ENCODE measurements at places on chromosomes 11 and 22.

- no peak for DNase-seq
These were observed 90.2 kb upstream of the CARD18 start for GRCh38 chr11:105229761-105230160.

DNA sequence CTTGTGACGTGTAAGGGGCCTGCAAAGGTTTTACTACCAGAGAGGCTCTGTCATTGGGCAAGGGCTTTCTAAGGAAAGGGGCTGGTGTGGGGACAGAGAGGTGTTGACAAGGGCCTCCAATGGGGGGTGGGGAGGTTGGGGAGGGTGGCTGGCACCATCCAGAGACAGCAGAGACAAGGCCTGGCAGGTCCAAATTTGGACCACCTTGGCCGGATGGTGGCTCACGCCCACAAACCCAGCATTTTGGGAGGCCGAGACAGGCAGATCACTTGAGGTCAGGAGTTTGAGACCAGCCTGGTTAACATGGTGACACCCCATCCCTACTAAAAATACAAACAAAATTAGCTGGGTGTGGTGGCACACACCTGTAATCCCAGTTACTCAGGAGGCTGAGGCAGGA lies 2.2 kb upstream of the CHRM4 start:
- DNase-seq = no peak

DNA sequence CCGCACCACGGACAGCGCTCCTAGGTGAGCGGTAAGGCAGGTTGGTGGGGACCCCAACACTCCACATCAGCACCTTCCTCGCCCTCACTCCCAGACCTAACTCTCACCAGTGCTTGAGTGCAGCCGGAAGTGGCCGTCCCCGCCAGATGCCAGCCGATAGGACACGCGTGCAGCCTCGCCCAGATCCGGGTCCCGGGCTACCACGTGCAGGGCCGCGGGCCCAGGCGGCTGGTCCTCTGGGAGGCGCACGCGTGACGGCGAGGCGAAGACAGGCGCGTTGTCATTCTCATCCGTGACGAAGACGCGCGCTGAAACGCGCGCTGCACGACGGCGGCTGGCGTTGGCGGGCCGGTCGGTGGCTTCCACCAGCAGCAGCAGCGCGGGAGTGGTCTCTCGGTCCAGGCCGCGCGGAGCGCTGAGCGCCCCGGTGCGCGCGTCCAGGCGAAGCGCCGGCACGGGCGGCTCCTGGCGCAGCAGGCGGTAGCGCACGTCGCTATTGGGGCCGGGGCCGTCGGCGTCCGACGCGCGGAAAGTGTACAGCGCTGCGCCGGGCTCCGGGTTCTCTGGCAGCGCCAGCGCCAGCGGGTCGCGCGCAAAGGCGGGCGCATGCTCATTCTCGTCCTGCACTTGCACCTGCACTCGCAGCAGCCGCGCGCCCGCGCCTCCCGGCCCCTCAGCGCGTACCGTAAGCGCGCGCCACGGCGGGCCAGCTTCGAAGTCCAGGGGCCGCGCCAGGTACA lies 10.8 kb upstream of the TPP1 start:
- no peak for DNase-seq

DNA sequence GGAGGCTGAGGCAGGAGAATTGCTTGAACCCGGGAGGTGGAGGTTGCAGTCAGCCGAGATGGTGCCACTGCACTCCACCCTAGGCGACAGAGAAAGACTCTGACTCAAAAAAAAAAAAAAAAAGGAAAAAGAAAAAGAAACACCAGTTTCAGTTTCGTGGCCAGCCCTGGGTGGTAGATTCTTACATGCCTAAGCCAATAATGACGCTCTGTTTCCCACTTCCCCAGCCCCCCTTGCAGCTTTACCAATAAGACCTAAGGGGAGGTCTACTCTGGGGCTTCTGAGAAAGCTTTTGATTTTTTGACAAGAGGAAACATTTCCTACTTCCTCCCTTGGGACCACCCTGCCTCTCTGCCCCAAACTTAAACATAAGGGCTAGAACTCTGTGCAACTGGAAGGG lies 30.0 kb upstream of the PTPRJ start:
- DNase-seq = no peak

DNA sequence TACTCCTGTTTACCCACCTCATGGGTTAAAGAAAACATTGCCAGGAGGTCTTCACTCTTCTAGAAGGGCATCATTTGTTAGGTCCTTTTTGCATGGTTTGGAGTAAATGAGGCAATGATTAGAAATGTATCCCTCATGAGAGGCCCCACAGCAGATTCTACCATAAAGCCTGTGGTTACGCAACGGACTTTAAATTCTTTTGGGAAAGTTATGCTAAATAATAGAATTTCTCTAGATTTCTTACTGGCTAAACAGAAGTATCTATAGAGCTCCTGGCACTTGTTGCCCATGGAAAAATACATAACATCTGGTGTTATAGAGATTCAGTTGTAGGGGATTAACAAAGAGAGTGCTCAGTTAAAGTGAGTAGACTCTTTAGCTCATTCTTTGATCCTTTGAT lies 15.1 kb upstream of the ATXN10 start:
- no peak for DNase-seq

DNA sequence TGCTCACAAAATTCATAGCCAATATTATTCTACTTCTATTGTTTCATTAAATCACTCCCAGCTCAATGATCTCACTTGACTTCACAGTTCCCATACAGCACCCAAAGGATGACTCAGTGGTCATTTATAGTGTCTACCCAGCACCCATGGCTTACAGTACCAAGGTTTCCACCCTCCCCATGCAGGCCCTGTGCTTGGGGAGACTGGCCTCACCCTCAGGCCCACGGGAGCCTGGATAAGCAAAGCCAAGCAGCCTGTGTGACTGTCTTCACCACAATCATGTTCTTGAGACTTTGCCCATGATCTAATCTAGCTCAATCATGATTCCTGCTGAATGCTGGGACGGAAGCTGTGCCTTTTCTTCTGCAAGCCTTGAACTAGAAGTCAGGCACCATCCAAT lies 97.6 kb downstream of the SLC36A4 start:
- DNase-seq = no peak

DNA sequence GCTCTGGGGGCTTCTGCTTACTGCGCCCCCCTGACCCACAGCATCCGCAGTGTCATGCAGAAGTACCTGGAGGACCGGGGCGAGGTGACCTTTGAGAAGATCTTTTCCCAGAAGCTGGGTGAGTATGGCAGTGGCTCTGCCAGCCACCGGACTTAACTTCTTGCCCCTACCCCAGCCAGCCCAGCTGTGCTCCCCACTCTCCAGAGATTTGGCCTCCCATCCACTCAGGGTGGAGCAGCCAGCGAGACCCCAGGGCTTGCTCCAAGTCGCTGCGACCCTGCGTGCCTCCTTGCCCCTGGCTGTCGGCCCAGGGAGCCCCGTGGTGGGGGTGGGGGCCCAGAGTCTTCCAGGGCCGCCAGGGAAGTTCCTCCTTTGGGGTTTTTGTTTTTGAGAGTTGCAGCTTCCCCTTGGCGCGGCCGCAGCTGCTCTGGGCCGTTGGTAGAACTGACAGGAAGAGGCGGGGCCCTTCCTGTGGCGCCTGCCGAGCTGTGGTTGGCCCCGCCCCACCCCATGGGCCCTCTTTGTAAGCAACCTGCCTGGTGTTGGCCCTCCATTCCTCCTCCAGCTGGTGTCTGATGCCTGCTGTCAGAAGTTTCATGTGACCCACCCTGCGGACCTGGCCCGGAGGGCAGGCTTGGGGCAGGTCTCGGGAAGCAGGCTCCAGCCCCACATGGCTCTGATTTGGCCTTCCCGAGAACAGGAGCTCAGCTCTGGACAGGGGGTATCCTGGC lies 11.1 kb downstream of the GRK2 start:
- peak; percentile 99 for DNase-seq

DNA sequence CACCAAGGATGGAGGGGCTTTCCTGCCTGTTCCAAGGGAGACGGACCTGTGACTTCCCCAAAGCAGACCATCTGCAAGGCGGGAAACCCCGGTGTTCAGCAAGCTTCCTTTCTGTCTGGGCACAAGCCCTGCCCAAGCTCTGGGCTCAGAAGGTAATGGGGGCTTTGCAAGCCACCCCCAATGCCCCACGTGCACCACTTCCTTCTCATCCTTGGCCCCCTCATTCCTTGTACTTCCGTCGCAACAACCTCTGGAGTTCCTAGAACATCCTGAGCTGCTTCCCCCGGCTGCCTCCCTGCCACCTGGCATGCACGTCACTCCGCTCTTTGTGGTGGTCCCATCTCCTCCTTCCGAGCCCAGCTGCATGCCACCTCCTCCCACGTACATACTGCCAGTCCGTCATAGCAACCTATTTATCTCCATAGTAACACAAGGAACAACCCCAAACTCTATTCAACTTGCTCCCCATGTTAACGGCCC lies 3.9 kb downstream of the MYEOV start:
- DNase-seq = peak; percentile 52

GRCh38 chr11:43071338-43071737 lies 240.5 kb upstream of the API5 start:
- no peak for DNase-seq

GRCh38 chr11:80424012-80424695 lies 983.3 kb upstream of the TENM4 start:
- no peak for DNase-seq

GRCh38 chr11:120102050-120102863 lies 35.7 kb downstream of the TRIM29 start:
- DNase-seq = no peak

- DNase-seq = peak; percentile 71
These were observed 548.0 kb downstream of the ETS1 start for GRCh38 chr11:128039140-128040021.

DNA sequence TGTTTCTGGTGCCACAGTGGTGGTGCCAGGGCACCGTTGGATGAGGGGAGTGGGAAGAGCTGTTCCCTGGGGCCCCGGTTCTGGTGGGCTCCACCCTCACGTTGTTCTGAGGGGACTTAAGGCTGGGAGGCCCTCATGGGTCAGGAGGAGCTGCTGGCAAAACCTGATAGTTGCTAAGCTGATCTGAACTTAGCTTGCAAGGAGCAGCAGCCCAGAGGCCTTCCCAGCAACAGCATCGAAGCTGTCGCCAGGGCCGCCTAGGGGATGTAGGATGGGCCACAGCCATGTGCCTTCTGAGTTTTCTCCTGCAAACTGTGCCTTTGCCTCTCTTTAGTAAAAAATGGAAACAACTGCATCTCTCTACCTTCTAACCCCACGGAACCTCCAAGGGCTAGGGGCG lies 240.2 kb downstream of the TBC1D22A start:
- no peak for DNase-seq

DNA sequence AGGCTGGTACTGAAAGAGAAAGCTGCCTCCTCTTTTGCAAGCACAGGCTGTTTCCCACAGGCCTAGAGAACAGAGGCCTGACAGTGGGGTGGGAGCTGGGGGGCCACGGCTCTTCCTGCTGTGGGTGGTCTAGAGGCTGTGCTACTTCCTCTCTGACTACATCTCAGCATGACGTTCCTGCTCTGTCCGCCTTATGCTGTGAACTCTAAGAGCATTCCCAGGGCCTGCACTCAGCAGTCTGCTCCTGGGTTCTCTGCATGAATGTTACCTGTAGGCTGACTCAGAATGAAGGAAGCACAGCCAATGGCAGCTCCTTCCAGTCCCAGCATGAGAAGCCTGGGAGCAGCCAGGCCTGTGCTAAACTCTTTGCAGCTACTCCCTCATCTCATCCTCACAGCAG lies 534.3 kb downstream of the NTM start:
- no peak for DNase-seq

DNA sequence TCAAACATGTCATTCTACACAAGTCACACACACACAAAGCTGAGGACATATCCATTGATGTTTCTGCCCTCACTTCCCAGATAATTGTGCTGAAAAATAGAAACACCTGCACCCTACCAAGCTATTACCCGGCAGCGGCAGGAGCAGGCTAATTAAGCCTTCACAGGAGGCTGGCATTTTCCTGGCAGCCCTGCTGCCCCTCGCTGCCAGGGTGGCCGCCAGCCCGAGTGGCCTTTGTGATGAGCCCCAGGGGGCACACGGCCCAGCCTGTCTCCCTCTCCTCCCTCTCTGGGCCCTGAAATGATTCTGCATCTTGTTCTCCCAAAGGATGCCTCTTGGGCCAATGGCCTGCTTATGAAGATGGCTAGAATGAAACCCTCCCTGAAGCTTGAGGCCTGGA lies 76.2 kb upstream of the TP53I11 start:
- no peak for DNase-seq

DNA sequence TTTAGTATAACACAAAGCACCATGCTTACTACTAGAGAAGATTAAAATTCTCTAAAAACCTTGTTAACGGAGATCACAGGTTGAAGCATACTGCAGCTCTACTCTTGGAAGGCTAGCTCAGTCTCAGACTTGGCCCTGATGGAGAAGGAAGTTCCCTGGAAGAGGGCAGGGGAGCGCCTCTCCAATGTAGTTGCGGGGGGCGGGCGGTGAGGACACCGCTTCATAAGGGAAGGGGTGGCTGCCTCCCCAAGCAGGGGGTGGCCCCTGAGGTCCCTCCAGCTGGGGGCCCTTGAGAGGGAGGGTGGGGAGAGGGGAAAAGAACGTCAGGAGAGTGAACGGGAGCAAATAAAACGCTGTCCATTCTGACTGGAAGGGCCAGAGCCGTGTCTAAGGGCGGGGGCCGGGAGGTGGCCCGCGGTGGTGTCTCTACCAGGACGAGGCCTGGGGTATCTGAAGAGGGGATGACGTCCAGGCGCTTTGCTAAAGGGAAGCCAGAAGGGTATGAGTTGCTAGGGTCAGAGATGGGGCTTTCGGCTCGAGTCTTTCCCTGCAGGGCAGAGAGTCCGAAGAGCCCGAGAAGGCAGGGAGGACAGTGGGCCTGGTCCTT lies 553 bp upstream of the USP47 start:
- DNase-seq = no peak
